Fibroblast of villous mesenchyme (primary cell): ENCODE measurements at places on chromosomes 3 and 15. TPM values are rescaled to one million over a fixed set of nuclear protein-coding genes. Genes with fewer than 3 reads are reported as not detected.

DNA sequence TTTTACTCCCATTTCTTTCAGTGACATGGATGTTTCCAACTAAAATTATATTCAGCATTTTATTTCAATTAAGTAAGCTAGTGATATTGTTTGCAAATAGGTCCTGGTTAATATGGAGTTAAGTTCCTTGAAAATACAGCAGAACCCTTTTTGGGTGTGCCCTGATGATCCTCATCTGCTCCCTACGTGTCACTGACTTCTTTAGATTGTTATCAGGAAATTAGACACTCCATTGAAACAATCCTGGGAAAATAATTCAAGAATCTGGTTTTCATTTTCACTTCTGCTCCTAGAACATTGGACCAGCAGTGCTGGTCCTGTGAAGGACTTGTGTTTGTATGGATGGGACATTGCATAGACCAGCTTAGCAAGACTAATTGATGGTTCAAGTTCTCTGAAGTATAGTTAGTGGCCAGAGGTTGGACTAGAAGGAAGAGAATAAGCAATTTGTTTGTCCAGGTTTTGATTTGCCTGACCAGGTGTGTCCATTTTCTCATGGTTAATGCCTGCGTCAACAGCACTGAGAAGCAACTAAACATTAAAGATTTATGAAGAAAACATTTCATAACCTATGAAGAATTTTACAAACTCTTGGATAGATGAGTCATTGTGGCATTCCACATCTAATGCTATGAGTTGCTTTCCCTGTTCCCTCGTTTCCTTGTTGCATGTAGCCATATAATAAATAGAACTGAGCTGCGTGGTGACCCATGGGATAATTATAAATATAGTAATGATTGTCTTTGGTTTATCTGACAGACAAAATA lies 95.8 kb downstream of the ZPLD1 start:
- DNase-seq = peak; percentile 72

Gene GUCA1C
- total RNA-seq = not detected in 2 replicates

GRCh38 chr3:49020330-49021212 lies 1.4 kb upstream of the NDUFAF3 start:
- peak; percentile 16 for DNase-seq

- DNase-seq = no peak
Observed at GRCh38 chr3:74624301-74624700, 9.8 kb upstream of the CNTN3 start.

DNA sequence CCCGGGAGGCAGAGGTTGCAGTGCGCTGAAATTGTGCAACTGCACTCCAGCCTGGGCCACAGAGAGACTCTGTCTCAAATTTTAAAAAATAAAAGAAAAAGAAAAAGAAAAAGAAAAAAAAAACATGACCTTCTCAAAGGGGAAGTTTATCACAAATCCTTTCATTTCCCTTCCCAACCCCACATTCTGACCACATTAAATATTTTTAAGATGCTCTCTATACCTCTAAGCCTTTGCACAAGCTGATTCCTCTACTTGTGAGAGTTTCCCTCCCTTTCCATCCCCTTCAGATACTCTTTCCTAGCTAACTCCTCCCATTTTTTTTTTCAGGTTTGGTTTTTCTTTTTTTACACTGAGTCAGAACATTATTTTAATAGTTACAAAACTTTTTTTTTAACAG lies 4.0 kb downstream of the HIGD1A start:
- no peak for DNase-seq

- DNase-seq = peak; percentile 68
Observed at GRCh38 chr3:197256836-197257444, 41.5 kb downstream of the DLG1 start.

Gene ENTPD3
- under 0.01 TPM in 1 of 2 replicates, not detected in the other for total RNA-seq

GRCh38 chr3:159852821-159853505 lies 135.7 kb upstream of the IL12A start:
- peak; percentile 67 for DNase-seq

DNA sequence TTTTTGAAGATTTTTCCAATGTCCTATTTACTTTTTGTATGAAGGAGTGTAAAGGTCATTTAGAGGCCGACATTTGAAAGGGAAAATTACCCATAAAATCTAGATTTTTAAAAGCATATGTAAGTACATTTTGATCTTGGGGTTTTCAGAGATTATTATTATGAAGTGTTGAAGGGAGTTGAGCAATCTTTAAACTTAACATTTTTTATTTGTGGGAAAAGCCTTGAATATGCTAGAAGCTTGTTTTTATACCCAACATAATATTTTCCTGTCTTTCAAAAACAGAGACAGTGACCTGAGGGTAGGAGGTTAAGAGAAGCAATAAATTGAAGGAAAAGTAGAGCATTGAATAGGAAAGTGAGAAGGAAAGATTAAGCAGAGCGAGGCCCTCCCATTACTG lies 85.7 kb downstream of the SLMAP start:
- DNase-seq = peak; percentile 55

DNA sequence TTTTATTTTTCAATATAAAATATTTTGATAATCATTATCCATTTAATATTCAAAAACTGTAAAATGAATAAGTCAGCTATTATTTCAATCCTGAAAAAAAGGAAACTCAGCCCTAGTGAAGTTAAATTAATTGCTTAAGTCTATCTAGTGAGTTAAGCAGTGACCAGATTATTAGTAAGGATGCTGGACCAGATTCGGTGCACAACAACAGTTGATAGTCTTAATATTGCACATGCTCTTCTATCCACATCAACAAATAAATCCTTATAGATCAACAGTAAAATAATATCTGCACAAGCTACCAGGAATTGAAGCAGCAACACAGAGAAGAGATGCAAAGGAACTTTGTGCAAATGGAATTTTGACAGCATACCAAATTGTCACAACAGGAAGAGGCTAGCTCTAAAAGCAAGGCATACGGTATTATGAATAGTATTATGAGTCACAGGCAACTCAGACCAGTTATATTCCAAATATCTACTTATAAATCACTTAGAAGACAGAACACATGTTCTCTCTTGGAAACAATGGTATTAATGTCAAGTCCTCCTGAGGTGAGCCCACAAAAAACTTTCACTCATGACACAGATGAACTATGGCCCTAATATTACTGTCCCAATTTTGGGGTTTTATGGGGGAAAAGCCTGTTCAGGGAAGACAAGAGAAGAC lies 24.9 kb downstream of the VPS13C start:
- peak; percentile 55 for DNase-seq

- no peak for DNase-seq
Observed at GRCh38 chr15:90751300-90751825, 34.2 kb downstream of the BLM start.

DNA sequence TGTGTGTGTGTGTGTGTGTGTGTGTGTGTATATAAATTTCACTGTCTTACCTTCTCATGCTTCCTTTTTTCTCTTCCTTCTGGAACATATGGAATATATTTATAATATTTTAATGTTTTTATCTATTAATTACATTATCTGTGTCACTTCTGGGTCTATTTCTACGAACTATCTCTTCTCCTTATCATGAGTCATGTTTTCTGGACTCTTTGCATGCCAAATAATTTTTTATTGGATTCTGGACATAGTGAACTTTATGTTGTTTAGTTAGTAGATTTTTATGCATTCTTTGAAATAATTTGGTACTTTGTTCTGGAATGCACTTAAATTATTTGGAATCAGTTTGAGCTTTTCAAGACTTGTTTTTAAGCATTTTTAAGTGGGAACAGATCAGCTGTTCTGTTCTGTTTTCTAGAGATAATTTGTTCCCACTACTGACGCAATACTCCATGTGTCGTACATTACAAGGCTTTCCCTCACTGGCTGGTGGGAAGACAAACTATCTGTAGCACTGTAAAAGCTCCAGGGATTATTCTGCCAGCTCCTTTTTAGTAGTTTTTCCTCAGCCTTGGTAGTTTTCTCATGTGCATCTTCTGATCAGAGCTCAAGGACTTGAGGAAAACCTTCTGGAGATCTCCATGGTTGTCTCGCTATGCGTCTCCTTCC lies 302.0 kb downstream of the CLSTN2 start:
- DNase-seq = peak; percentile 58

DNA sequence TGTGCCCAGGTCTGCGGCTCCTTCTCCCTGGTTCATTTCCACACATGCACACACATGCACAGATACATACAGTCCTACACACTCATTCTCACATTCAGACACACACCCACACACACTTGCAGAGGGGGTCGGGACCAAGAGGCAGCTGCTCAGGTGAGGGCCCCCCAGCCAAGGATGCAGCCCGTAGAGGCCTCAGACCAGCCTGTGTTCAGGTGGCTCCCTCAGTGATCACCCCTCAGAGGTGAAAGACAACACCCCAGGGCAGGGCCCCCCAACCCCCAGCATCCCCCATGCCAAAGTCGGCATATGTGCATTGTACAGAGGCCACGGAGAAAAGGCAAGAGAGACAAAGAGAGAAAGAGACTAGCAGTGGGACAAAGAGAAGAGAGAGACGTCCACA lies 5.9 kb upstream of the CORO2B start:
- no peak for DNase-seq

- DNase-seq = no peak
Observed at GRCh38 chr15:23854912-23855659, 168.0 kb upstream of the NDN start.

GRCh38 chr3:177673112-177673914 lies 476.0 kb upstream of the TBL1XR1 start:
- DNase-seq = peak; percentile 95

Gene SKOR1
- total RNA-seq = 0.32 TPM in 1 of 2 replicates, not detected in the other

DNA sequence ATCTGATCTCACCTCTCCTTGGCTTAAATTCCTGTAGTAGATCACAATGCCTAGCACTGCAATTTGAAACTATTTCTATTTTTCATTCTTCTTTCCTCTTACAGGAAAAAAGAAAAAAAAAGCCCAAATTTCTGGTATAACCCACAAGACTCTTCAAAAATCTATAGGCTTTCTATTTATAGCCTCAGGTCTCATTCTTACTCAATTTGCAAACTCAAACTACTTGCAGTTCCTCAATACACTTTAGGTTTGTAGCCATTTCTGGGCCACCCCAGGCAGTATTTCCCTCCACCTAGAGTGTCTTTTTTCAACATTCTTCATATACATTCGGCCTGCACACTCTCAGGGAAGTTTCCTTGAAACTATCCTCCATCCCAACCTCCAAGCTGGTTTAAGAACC lies 169.0 kb downstream of the TBC1D5 start:
- DNase-seq = no peak

GRCh38 chr3:164779816-164780215 lies 298.5 kb downstream of the SI start:
- DNase-seq = no peak

Gene MEGF11
- under 0.01 TPM in 1 of 2 replicates, not detected in the other for total RNA-seq

- no peak for DNase-seq
Observed at GRCh38 chr15:60254416-60254815, 143.4 kb downstream of the ANXA2 start.

Gene PFN2
- total RNA-seq = 137 and 196 TPM in 2 replicates

Gene TMC3
- total RNA-seq = not detected in 2 replicates

GRCh38 chr3:148828136-148828690 lies 602 bp downstream of the CPB1 start:
- no peak for DNase-seq

DNA sequence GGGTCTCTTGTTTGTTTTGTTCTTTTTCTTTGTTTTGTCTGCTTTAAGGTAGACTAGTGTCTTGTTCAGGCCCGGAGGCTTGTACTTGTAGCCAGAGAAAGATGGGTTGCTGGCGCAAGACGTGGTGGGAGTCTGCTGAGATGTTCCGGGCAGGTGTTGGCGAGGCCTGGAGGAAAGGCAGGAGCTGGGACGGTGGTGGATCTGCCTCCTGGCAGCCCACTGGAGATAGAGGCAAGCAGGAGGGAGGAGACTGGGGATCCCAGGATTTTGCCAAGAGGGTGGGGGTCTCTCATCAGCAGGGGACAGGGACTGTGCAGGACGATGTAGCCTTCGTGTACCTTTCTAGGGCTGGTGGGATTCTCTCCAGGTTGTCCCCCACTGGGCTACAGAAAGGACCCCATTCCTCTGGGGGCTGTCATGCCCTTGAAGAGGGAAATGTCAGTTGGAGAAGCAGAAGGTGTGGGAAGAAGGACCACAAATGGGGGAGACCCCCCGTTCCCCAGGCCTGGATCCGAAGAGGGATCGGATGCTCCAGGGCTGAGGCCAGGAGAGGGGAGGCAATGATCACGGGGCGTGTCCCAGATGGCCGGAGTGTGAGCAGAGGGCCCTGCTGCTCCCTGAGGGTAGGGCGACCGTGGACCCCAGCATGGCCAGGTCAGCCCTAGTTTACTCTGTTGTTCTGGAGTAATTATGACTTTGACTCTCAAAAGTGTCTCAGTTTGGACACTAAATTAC lies 7.0 kb downstream of the CHAC1 start:
- DNase-seq = no peak

Gene GPR15
- total RNA-seq = not detected in 2 replicates

GRCh38 chr15:42971830-42972229 lies 51.3 kb upstream of the TTBK2 start:
- DNase-seq = no peak

- DNase-seq = no peak
Observed at GRCh38 chr15:91228890-91229289, 128.8 kb downstream of the SV2B start.

- DNase-seq = no peak
Observed at GRCh38 chr3:155815030-155815545, 9.0 kb upstream of the C3orf33 start.
